Suprapubic skin (tissue), 4 donors: ENCODE measurements at places on chromosomes 1 and 21. TPM values are rescaled to one million over a fixed set of nuclear protein-coding genes. Genes with fewer than 3 reads are reported as not detected.

The LCA5L gene
- total RNA-seq: 0.72 TPM

GRCh38 chr1:209383422-209383821 lies 200.1 kb upstream of the CAMK1G start:
- H3K36me3 ChIP-seq: no peaks in the 10 kb centered on the region
- H3K27ac ChIP-seq: peak overlapping the region; percentile 79
- no peaks in the 10 kb centered on the region for H3K27me3 ChIP-seq
- H3K4me1 ChIP-seq: peaks cover 63% of the 10 kb centered on the region
- peak overlapping the region; percentile 13 for H3K4me3 ChIP-seq

GRCh38 chr1:98048244-98048643 lies 127.4 kb upstream of the DPYD start:
- H3K4me1 ChIP-seq: peaks cover 29% of the 10 kb centered on the region
- H3K27me3 ChIP-seq: peaks cover 91% of the 10 kb centered on the region
- peak; percentile 74 for DNase-seq
- H3K4me3 ChIP-seq: peak overlapping the region; percentile 18
- no peak overlapping the region for H3K27ac ChIP-seq

GRCh38 chr21:38494251-38494642 lies 4.0 kb downstream of the ERG start:
- H3K4me1 ChIP-seq: no peaks in the 10 kb centered on the region
- H3K27me3 ChIP-seq: peaks cover 8% of the 10 kb centered on the region
- H3K36me3 ChIP-seq: no peaks in the 10 kb centered on the region
- H3K27ac ChIP-seq: no peak overlapping the region

The DPT gene
- total RNA-seq: 23.6 TPM

GRCh38 chr1:240598216-240599001 lies 13.5 kb downstream of the GREM2 start:
- no peaks in the 10 kb centered on the region for H3K4me1 ChIP-seq
- H3K36me3 ChIP-seq: no peaks in the 10 kb centered on the region
- H3K27me3 ChIP-seq: no peaks in the 10 kb centered on the region
- no peak overlapping the region for H3K27ac ChIP-seq

GRCh38 chr1:108893141-108893530 lies 16.4 kb downstream of the GPSM2 start:
- H3K36me3 ChIP-seq: no peaks in the 10 kb centered on the region
- H3K4me3 ChIP-seq: no peak overlapping the region
- peaks cover 69% of the 10 kb centered on the region for H3K4me1 ChIP-seq
- no peaks in the 10 kb centered on the region for H3K27me3 ChIP-seq

The TRAF3IP3 gene
- total RNA-seq: not detected

GRCh38 chr1:98468111-98468717 lies 193.3 kb upstream of the SNX7 start:
- H3K4me1 ChIP-seq: peaks cover 2% of the 10 kb centered on the region
- H3K36me3 ChIP-seq: no peaks in the 10 kb centered on the region
- no peak overlapping the region for H3K27ac ChIP-seq

GRCh38 chr1:52633291-52633754 lies 355 bp downstream of the SHISAL2A start:
- H3K4me1 ChIP-seq: peaks cover 23% of the 10 kb centered on the region
- H3K36me3 ChIP-seq: no peaks in the 10 kb centered on the region
- DNase-seq: no peak
- no peak overlapping the region for H3K27ac ChIP-seq

- peaks cover 4% of the 10 kb centered on the region for H3K27me3 ChIP-seq
- no peak overlapping the region for H3K4me3 ChIP-seq
- no peak overlapping the region for H3K27ac ChIP-seq
- H3K4me1 ChIP-seq: peaks cover 5% of the 10 kb centered on the region
These were observed 46.8 kb upstream of the TARDBP start for GRCh38 chr1:10965546-10966226.

The UBL4B gene
- total RNA-seq: 1.1 TPM

The LAMC2 gene
- 24.2 TPM for total RNA-seq

DNA sequence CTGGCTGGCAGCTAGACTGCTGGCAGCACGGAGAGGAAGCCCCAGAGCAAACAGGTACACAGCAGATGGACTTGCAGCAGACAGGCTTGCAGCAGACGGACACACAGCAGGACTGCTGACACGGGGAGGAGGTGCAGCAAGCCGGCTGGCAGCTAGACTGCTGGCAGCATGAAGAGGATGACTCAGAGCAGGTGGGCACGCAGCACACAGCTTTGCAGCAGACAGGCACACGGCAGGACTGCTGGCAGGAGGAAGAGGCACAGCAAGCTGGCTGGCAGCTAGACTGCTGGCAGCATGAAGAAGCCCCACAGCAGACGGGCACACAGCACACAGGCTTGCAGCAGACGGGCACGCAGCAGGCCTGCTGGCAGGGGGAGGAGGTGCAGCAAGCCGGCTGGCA lies 498 bp downstream of the KRTAP10-2 start:
- peaks cover 48% of the 10 kb centered on the region for H3K27me3 ChIP-seq
- no peak for DNase-seq
- no peaks in the 10 kb centered on the region for H3K36me3 ChIP-seq
- H3K27ac ChIP-seq: no peak overlapping the region

GRCh38 chr1:228366062-228366865 lies 40.4 kb downstream of the TRIM11 start:
- H3K36me3 ChIP-seq: no peaks in the 10 kb centered on the region
- H3K27ac ChIP-seq: no peak overlapping the region
- no peaks in the 10 kb centered on the region for H3K4me1 ChIP-seq
- H3K27me3 ChIP-seq: no peaks in the 10 kb centered on the region
- no peak overlapping the region for H3K4me3 ChIP-seq
- DNase-seq: no peak

- H3K4me3 ChIP-seq: no peak overlapping the region
- H3K27me3 ChIP-seq: no peaks in the 10 kb centered on the region
- H3K36me3 ChIP-seq: no peaks in the 10 kb centered on the region
- no peaks in the 10 kb centered on the region for H3K4me1 ChIP-seq
- no peak overlapping the region for H3K27ac ChIP-seq
- DNase-seq: no peak
These were observed 441.9 kb upstream of the ADGRL4 start for GRCh38 chr1:79448426-79448825.

DNA sequence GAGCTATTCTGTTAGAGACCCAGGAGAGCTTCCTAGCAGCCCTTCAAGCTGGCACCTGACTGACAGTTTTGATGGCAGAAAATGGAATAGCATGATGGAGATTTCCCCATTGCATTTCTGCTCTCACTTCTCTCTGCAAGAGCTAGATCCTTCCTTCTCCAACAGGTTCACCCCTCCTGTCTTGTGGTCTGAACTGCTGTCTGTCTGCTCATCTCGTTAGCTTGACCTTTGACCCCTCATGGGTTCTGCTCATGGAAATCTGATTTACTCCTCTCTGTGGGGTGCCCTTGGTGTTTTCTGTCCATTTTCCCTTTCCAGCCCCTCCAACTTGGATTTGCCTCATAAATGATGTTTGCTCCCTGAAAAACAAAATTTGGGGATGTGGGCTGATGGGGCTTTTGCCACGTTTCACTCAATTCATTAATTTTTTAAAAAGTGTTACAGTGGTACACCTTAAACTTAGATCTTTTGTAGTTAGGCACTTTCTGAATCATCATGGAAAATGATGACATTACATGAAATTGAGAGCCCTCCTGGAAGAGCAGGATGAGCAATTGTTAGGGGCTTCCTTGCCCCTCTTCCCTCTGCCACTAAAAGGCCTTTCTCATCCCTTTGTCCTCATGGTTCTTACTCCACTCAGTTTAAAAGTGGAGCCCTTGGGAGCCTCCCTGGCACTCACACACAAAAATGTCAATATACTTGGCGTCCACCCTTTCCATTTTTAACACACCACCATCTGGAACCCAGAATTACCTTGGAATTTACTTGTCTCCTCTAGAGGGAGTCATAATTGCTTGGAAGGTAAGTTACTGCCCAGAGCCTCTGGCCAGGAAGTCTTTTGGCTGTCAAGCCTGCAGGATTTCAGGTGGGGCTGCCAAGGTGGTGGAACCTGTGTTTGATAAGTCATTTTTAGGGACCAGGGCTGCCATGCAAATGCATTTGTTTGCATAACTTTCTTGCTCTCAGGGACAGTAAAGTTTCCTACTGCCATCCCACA lies 31.9 kb upstream of the IL19 start:
- H3K4me3 ChIP-seq: no peak overlapping the region
- H3K27ac ChIP-seq: no peak overlapping the region
- no peak for DNase-seq
- no peaks in the 10 kb centered on the region for H3K27me3 ChIP-seq

The CACNA1S gene
- not detected for total RNA-seq

DNA sequence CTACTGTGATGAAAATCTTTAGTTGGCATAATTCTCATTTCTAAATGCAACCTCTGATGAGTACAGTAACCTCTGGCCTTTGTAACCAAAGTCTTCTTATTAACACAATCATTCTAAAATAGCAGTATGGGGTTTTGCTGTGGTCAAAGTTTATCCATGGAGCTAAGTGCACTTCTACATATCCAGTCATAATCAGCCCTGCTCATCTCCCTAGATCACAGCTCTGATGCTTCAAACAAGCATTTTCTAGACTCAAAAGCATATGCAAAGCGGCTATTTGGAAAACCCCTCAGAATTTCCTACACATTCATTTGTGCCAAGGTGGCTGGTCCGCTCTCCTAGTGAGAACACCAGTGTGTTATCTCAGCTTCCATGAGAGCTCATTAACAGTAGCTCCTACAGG lies 418.6 kb downstream of the MRPL39 start:
- DNase-seq: no peak
- H3K4me1 ChIP-seq: no peaks in the 10 kb centered on the region
- no peaks in the 10 kb centered on the region for H3K36me3 ChIP-seq
- no peak overlapping the region for H3K4me3 ChIP-seq
- no peaks in the 10 kb centered on the region for H3K27me3 ChIP-seq

The SH2D1B gene
- not detected for total RNA-seq

The RBP7 gene
- total RNA-seq: 34.0 TPM

DNA sequence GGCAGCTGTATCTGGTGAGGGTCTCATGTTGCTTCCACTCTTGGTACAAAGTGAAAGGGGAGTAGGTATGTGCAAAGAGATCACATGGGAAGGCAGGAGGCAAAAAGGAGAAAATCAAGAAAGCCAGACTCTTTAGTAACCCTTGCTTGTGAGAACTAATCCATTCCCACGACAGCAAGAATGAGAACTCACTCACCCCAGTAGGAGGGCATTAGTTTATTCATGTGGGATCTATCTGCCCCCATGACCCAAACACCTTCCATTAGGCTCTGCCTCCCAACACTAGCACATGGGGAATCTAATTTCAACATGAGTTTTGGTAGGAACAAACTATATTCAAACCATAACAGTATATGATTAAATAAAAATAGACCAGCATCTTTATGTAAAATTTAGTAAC lies 57.6 kb downstream of the ZNHIT6 start:
- no peak overlapping the region for H3K27ac ChIP-seq
- H3K4me1 ChIP-seq: no peaks in the 10 kb centered on the region
- DNase-seq: no peak
- H3K27me3 ChIP-seq: no peaks in the 10 kb centered on the region
- no peak overlapping the region for H3K4me3 ChIP-seq

DNA sequence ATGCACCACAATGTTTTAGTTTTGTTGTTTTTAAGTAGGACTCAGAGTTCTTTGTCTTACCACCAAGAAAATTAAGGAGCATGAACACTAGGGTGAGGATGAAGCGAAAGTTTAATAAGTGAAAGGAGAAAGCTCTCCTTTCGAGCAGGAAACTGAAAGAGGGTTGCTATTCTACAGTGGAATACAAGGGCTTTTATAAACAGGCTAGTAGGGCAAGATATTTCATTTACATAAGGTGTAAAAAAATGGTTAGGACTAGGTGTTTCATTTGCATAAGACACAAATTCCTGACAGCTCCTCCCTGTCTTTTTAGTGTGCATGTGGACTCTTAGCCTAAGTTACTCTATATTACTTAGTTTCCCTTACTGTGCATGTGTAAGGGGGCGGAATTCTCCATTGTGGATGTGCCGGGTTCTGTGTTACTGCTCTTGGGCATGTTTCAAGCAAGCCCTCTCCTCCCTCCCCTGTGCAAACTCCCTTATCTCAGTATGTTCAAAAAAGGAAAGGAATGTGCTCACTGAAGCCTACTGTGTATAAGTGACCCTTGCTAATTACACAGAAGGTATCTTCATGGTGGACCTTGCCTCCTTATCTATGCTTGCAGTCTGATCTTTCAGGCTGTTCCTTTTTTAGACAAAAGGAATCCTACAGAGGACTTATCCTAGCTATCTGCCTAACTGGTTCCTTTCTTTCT lies 7.3 kb downstream of the TSHB start:
- H3K27ac ChIP-seq: no peak overlapping the region
- no peaks in the 10 kb centered on the region for H3K27me3 ChIP-seq
- no peaks in the 10 kb centered on the region for H3K36me3 ChIP-seq
- no peaks in the 10 kb centered on the region for H3K4me1 ChIP-seq
- DNase-seq: no peak

DNA sequence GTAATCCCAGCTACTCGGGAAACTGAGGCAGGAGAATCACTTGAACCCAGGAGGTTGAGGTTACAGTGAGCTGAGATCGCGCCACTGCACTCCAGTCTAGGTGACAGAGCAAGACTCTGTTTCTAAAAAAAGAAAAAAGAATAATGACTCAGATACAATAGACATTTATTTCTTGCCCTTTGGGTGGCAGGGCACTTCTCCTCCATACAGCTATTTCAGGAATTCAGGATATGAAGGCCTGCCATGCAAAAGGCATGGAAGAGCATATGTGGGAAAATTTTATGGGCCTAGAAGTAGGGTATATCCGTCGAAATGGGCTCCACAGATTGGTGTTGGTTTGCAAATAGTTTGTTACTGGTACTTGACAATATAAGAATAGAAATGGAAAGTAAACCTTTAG lies 20.2 kb upstream of the POGZ start:
- no peaks in the 10 kb centered on the region for H3K4me1 ChIP-seq
- no peak overlapping the region for H3K4me3 ChIP-seq
- no peaks in the 10 kb centered on the region for H3K36me3 ChIP-seq
- DNase-seq: no peak

- no peaks in the 10 kb centered on the region for H3K36me3 ChIP-seq
- no peaks in the 10 kb centered on the region for H3K4me1 ChIP-seq
- peaks cover 15% of the 10 kb centered on the region for H3K27me3 ChIP-seq
- no peak overlapping the region for H3K4me3 ChIP-seq
- no peak overlapping the region for H3K27ac ChIP-seq
- DNase-seq: no peak
These were observed 386.6 kb downstream of the MATN1 start for GRCh38 chr1:30336550-30337323.

The KLHDC9 gene
- not detected for total RNA-seq

DNA sequence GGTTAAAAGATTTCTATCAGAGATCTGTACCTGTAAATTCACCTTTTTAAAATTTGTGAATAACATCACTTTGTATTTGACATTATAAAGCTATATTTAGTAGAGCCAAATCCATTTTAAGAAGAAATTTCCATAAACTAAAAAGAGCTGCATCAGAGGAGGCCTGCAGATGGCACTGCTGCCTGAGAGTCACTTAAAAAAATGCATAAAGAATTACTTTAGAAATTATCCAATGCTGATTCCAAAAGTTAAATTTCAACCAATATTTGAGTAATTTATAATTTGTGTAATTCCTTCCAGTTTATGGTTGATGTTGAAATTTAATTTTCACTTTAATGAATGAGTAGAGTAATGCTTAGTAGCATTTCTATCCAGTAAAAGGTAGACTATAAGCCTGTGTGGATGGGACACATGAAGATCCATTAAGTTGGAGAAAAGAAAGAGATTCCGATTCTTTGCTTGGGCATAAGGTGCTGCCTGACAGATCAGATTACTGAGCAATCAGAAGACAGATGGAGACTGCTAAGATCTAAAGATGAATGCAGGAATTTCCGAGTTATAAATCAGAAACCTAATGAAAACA lies 20.7 kb upstream of the RPE65 start:
- H3K36me3 ChIP-seq: no peaks in the 10 kb centered on the region
- DNase-seq: no peak
- no peak overlapping the region for H3K4me3 ChIP-seq
- H3K27ac ChIP-seq: no peak overlapping the region

- no peaks in the 10 kb centered on the region for H3K27me3 ChIP-seq
- H3K4me1 ChIP-seq: no peaks in the 10 kb centered on the region
- H3K36me3 ChIP-seq: no peaks in the 10 kb centered on the region
- no peak for DNase-seq
These were observed 35.6 kb upstream of the POU2F1 start for GRCh38 chr1:167185062-167185461.

The KIAA0040 gene
- 20.2 TPM for total RNA-seq

The KIF17 gene
- 1.2 TPM for total RNA-seq
